ENCODE measurements at places on chromosomes 12 and 14.

DNA sequence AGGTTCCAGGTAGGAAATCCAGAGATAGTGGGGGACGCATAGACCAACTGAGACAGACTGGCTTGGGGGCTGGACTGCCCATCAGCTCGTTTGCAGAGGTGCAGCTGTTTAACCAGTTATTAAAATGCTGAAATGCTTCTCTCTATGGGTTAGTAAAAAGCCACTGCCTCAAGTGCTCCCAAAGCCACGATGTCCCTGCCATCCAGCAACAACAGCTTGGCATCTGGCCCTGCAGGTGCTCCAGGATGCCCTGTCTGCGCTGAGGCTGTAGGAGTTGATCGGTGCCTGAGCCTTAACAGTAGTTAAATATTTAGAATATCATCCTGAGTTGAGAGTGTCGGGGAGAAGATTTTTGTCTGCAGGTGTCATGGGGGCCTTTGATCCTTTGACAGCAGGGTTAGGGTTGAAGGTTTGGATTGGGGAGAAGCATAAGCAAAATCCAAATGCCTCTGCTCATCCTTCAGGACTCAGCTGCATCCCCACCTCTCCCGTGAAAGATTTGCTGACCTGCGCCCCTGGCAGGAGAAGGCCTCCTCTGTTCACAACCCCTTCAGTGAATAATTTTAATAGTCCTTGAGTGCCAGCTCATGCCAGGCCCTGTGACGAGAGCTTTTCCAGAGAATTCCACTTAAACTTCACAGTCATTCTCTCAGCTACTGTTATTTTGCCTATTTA, 127.3 kb upstream of the PWP1 start:
- no peaks in the 10 kb centered on the region for H3K36me3 ChIP-seq
- H3K4me3 ChIP-seq, result no peak overlapping the region
- no peaks in the 10 kb centered on the region for H3K27me3 ChIP-seq
- H3K4me1 ChIP-seq, result peaks cover 14% of the 10 kb centered on the region
- no peak for DNase-seq

DNA sequence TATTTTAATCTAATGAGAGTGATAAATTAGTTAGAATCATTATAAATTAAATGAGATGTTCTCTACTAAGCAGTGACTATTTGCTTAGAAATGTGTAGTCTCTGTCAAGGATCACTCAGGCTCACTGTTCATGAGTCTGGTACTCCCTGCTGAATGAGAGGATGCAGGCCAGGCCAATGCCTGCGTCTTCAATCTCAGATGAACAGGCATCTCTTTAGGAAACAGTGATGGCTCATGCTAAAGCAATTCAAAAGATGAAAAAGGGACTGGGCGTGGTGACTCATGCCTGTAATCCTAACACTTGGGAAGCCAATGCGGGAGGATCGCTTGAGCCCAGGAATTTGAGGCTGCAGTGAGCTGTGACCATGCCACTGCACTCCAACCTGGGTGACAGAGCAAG, 106.8 kb downstream of the ZFC3H1 start:
- no peak overlapping the region for H3K27ac ChIP-seq
- H3K4me3 ChIP-seq, result no peak overlapping the region
- H3K36me3 ChIP-seq, result no peaks in the 10 kb centered on the region
- no peaks in the 10 kb centered on the region for H3K27me3 ChIP-seq
- peaks cover 12% of the 10 kb centered on the region for H3K4me1 ChIP-seq
- no peak for DNase-seq

DNA sequence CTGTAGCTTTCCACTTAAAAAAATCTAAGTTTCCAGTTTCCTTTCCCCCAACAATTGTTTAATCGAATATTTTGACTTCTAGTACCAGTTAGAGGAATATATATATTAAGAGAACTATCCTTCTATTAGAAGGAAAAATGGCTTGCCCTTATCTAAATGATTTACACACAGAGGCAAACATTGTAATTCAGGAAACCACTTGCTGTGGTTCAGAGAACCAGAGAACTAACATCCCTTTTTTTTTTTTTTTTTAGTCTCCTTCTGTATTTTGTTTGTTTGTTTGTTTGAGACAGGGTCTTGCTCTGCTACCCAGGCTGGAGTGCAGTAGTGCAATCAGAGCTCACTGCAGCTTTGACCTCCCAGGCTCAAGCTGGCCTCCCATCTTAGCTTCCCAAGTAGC, 746.6 kb downstream of the VRK1 start:
- no peak overlapping the region for H3K4me3 ChIP-seq
- H3K27ac ChIP-seq, result no peak overlapping the region
- DNase-seq, result no peak
- no peaks in the 10 kb centered on the region for H3K4me1 ChIP-seq
- H3K27me3 ChIP-seq, result no peaks in the 10 kb centered on the region
- no peaks in the 10 kb centered on the region for H3K36me3 ChIP-seq

GRCh38 chr12:6201826-6202225, 1.6 kb downstream of the CD9 start:
- H3K36me3 ChIP-seq, result peaks cover 18% of the 10 kb centered on the region
- no peak overlapping the region for H3K27ac ChIP-seq
- peaks cover 83% of the 10 kb centered on the region for H3K4me1 ChIP-seq
- DNase-seq, result no peak
- H3K4me3 ChIP-seq, result peak overlapping the region; percentile 84

- H3K4me3 ChIP-seq, result no peak overlapping the region
- H3K27ac ChIP-seq, result no peak overlapping the region
- H3K27me3 ChIP-seq, result no peaks in the 10 kb centered on the region
- no peaks in the 10 kb centered on the region for H3K36me3 ChIP-seq
- H3K4me1 ChIP-seq, result peaks cover 12% of the 10 kb centered on the region
These were observed 1551.5 kb upstream of the SEL1L start for GRCh38 chr14:83085136-83085535.

- no peaks in the 10 kb centered on the region for H3K36me3 ChIP-seq
- H3K4me3 ChIP-seq, result no peak overlapping the region
- H3K27ac ChIP-seq, result no peak overlapping the region
- no peak for DNase-seq
- H3K27me3 ChIP-seq, result peaks cover 3% of the 10 kb centered on the region
These were observed 303.0 kb downstream of the NUAK1 start for GRCh38 chr12:105835580-105836241.

- no peak for DNase-seq
- no peaks in the 10 kb centered on the region for H3K27me3 ChIP-seq
- H3K4me3 ChIP-seq, result no peak overlapping the region
These were observed 64.8 kb upstream of the PLEKHG3 start for GRCh38 chr14:64639340-64639821.

DNA sequence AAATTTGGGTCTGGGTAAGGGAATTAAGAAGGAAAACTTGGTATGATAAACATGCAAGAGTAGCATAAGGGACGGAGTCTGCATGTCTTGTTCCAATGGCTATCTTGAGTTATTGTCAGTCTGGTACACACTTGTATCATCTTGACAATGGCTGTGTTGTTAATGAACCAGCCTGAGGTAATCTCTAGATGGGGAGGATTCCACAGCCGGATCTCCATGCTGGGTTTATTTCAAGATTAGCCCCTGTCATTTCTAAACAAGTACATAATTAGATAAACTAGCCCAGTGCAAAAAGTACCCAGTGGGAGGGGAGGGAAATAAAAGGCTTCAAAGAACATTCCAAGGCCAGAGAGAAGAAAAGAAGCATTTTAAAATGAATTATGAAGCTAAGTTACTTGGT, 16.5 kb upstream of the CMAS start:
- DNase-seq, result no peak
- H3K4me3 ChIP-seq, result no peak overlapping the region
- H3K27me3 ChIP-seq, result no peaks in the 10 kb centered on the region
- H3K4me1 ChIP-seq, result 0 out of 2 replicates have a peak, but pooled peaks cover 4% of the 10 kb centered on the region
- peaks cover 2% of the 10 kb centered on the region for H3K36me3 ChIP-seq

- peaks cover 8% of the 10 kb centered on the region for H3K36me3 ChIP-seq
- H3K4me3 ChIP-seq, result no peak overlapping the region
- peaks cover 3% of the 10 kb centered on the region for H3K27me3 ChIP-seq
- DNase-seq, result no peak
- peaks cover 3% of the 10 kb centered on the region for H3K4me1 ChIP-seq
These were observed 382.3 kb downstream of the ATP23 start for GRCh38 chr12:58323676-58324075.

DNA sequence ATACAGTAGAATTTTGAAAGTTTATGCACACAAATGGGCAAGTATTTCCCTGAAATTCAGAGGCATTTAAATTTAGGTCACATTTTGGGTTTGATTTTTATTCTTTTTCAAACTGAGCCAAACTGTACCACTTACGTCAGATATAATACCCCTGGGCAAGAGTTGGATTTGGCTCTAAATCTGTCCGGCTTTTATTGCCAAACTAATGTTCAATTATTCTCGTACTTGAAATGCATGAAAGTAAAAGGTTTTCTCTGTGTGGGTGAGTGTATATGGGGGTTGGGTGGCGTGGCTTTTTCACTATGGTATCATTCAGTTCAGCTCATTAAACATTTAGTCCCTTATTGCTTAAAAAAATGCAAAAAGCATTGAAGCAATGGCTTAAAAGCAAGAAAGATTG, 55.9 kb downstream of the SLCO1C1 start:
- no peak overlapping the region for H3K4me3 ChIP-seq
- no peaks in the 10 kb centered on the region for H3K4me1 ChIP-seq
- no peaks in the 10 kb centered on the region for H3K27me3 ChIP-seq
- H3K27ac ChIP-seq, result no peak overlapping the region
- no peak for DNase-seq

DNA sequence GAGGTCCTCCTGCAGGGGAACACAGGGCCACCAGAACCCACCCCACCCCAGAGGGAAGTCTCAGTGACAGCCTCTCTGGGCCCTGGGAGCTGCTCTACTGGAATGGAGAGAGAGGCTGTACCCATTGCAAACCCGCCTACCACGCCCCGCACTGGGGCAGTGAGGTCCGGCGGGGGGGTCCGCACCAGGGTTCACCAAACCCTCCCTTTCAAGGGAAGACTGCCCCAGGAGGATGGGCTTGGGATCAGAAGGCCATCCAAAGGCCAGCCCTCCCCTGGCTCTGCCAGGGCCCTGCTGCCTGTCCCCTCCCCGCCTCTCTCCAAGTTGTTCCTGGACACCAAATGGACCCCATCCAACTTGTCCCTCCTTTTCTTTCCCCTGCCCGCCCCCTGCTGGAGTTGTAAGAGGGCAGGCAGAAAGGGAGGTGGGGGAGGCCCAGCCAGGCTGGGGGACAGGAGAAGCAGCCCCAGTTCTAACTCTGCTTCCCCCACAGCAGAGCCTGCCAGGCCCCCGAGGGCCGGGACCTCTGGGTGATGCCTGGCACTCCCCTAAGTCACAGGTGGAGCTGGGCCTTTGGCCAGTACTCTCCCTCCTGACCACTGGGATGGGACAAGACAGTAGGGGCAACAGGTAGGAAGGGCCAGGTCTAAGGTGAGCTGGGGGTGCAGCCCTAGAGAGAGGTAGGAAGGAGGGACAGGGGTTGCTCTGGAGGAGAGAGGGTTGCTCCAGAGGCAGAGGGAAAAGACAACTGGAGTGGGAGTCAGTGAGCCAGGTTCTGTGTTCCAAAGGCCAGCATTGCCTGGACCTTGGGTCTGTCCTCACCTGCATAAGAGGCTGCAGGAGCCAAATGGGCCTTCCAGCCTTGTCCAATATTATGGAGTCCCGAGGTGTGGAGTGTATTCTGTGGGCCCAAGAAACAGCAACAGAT, 3.2 kb upstream of the DIO3 start:
- peaks cover 7% of the 10 kb centered on the region for H3K4me1 ChIP-seq
- H3K36me3 ChIP-seq, result peaks cover 12% of the 10 kb centered on the region
- no peak overlapping the region for H3K27ac ChIP-seq

- DNase-seq, result no peak
- H3K4me3 ChIP-seq, result 0 out of 2 replicates have a peak overlapping the region, but pooled peaks have one; percentile 13
- no peak overlapping the region for H3K27ac ChIP-seq
- no peaks in the 10 kb centered on the region for H3K27me3 ChIP-seq
- H3K4me1 ChIP-seq, result peaks cover 36% of the 10 kb centered on the region
- peaks cover 5% of the 10 kb centered on the region for H3K36me3 ChIP-seq
These were observed 73.1 kb upstream of the DCD start for GRCh38 chr12:54721312-54721711.
